ENCODE measurements at places on chromosomes 11 and 22. TPM values are rescaled to one million over a fixed set of nuclear protein-coding genes. Genes with fewer than 3 reads are reported as not detected.

DNA sequence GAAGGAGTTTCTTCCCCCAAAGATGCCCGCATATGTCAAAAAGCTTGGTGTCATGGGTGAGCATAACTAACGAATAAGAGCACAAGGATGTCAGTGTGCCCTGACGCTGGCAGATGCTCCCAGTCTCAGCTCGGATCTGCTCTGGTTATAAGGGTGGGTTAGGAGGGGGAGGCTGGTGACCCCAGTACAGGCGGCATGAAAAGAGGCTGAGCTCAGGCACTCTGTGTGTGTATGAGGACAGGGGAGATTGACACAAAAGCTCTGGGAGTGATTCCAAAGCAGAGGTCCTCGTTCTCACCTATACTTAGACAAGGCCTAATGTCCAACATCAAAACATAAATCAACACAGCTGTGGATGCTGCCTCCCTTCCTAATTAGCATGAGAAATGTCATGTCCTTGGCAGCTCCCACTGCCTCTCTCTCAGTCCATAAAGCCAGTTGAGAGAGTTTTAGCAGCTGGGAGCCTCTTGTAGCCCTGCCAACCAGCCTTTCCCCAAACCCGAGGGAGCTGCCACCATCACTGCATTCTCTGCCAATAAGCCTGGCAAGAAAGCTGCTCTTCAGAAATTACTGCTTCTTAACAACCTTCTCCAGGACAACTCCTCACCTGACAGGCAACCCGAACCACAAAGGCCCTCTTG, 59.8 kb downstream of the SC5D start:
- H3K27ac ChIP-seq = no peak overlapping the region
- H3K27me3 ChIP-seq = no peaks in the 10 kb centered on the region

GRCh38 chr22:43500792-43501785, 89.3 kb downstream of the MPPED1 start:
- no peaks in the 10 kb centered on the region for H3K4me1 ChIP-seq
- DNase-seq = no peak
- no peak overlapping the region for H3K27ac ChIP-seq
- H3K27me3 ChIP-seq = no peaks in the 10 kb centered on the region

DNA sequence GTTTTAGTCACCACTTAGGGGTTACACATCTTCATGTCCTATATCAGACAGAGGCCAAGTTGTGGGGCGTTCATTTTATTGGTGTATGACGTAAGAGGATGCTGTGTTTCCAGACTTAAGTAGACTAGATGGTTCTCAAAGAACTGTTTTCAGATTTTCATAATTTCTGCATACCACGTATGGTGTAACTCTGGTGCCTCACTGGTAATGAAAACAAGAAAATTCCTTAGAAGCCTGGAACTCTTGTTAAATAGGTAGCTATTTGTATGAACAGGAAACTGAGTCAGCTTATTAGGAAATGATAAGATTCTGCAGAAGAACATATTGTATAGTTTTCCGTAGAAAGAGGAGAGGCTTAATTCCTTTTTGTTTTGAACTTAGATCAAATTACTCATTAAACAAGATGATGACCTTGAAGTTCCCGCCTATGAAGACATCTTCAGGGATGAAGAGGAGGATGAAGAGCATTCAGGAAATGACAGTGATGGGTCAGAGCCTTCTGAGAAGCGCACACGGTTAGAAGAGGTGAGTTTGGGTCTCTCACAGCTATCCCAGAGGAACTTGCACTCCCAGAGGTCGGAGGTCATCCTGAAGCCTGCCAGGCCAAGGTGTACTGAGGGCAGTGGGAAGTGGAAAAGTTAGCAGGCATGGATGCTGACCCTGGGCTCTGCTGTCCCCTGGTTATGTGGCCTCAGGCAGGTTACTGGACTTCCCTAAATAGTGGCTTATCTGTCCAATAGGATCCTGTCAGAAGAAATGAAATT, 3.9 kb downstream of the CDC45 start:
- no peak overlapping the region for H3K27ac ChIP-seq
- no peaks in the 10 kb centered on the region for H3K36me3 ChIP-seq
- H3K4me1 ChIP-seq = peaks cover 13% of the 10 kb centered on the region
- DNase-seq = no peak
- H3K27me3 ChIP-seq = no peaks in the 10 kb centered on the region

DNA sequence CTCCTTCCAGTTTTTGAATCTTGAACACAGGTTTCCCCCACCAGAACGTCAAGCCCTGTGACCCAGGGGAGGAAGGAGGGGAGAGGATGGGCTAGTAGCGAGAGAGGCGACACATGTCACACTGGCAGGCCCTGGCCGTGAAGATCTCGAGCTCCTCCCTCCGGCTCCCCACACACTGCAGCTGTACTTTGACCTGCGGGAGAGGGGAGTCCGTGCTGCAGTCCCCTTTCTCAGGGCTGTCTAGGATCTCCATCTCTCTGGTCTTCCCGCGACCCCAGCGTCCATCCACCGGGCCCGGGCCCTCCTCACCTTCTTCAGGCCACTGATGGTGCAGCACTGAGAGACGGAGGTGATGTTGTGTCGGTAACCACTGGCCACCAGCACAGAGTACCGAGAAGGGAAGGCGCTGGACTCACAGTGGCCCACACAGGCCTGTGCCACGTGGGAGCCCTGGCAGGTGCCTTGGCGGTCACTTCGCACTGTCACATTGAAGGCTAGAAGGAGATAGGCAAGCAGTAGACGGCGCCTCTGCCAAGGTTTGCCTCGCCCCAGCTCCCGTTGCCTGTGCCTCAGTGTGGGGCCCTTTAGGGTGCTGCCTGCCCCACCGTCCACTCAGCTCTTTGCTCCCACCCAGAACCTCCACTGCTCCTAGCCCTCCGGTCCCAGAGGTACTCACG, 873 bp downstream of the GPHA2 start:
- H3K4me1 ChIP-seq = no peaks in the 10 kb centered on the region
- H3K27ac ChIP-seq = no peak overlapping the region
- DNase-seq = no peak
- no peaks in the 10 kb centered on the region for H3K27me3 ChIP-seq
- H3K36me3 ChIP-seq = peaks cover 15% of the 10 kb centered on the region
- no peak overlapping the region for H3K4me3 ChIP-seq

DNA sequence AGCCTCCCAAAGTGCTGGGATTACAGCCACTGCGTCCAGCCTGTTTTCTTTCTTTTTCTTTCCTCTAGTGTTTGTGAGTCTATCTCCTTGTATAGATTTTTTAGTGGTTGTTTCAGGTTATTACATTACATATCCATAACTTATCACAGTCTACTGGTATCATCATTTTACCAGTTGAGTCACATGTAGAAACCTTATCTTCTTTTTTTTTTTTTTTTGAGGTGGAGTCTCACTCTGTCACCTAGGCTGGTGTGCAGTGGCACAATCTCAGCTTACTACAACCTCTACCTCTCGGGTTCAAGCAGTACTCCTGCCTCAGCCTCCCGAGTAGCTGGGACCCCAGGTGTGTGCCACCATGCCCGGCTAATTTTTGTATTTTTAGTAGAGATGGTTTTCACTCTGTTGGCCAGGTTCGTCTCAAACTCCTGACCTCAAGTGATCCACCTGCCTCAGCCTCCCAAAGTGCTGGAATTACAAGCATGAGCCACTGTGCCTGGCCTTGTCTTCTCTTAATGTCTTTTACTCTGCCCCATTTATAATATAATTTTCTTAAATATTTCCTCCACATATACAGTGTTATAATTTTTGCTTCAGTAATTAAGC, 11.0 kb downstream of the CDC45 start:
- no peak for DNase-seq
- no peaks in the 10 kb centered on the region for H3K36me3 ChIP-seq
- no peak overlapping the region for H3K27ac ChIP-seq
- H3K4me1 ChIP-seq = no peaks in the 10 kb centered on the region
- H3K4me3 ChIP-seq = no peak overlapping the region

DNA sequence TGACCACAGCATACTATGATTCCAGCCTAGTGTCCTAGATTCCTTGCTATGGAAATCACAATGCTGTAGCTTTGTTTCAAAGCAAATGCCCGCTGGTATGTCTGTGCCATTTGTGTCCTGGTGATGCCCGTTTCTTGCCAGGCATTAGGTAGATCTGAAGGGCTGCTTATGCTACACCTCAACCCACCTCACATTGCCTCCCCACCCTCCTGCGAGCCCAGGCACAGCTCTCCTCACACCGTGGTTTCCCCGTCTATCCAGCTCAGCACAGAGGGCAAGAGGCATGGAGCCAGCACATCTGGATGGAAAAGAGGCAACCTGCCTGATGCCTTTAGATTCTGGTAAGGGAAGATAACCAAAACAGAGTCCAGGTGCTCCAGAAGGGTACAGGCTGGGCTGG, 307.4 kb upstream of the B3GAT1 start:
- no peak for DNase-seq
- H3K36me3 ChIP-seq = no peaks in the 10 kb centered on the region
- H3K4me3 ChIP-seq = no peak overlapping the region
- H3K4me1 ChIP-seq = no peaks in the 10 kb centered on the region
- H3K27ac ChIP-seq = no peak overlapping the region
- peaks cover 8% of the 10 kb centered on the region for H3K27me3 ChIP-seq

GRCh38 chr22:50456466-50457234, 18.2 kb downstream of the SBF1 start:
- H3K27ac ChIP-seq = no peak overlapping the region
- no peaks in the 10 kb centered on the region for H3K36me3 ChIP-seq
- no peak for DNase-seq
- H3K4me1 ChIP-seq = no peaks in the 10 kb centered on the region

- no peaks in the 10 kb centered on the region for H3K4me1 ChIP-seq
- H3K36me3 ChIP-seq = no peaks in the 10 kb centered on the region
- H3K4me3 ChIP-seq = no peak overlapping the region
- H3K27ac ChIP-seq = no peak overlapping the region
- no peak for DNase-seq
- peaks cover 17% of the 10 kb centered on the region for H3K27me3 ChIP-seq
Measured at GRCh38 chr11:131682373-131683015, 312.1 kb downstream of the NTM start.

DNA sequence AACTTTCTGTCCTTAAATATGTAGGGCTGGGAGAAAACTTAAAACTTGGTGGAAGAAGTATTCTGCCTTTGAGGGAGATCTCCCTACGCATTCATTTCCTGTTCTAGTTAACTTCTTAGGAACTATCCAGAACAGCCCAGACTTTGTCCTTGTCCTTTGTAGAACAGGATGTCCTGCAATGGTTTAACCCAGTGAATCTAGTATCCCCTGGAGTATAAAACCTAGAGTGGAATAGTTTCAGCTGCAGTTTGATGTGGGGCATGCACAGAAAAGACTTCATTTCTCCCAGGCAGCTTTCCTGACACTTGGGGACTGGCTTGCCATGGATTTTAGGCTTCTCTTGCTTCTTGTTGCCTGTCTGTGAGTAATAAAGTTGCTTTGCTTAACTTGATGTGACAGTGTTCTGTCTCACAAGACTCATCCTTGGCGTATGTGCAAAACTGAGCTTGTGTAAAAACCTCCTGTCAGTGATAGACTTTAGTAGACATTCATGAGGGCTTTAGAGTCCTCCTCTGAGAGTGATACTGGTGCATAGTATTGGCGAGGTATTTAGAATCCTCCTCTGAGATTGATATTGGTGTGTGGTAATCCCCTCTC, 28.2 kb downstream of the ARHGAP42 start:
- no peak overlapping the region for H3K4me3 ChIP-seq
- DNase-seq = no peak
- H3K27ac ChIP-seq = no peak overlapping the region
- H3K4me1 ChIP-seq = peaks cover 9% of the 10 kb centered on the region
- H3K27me3 ChIP-seq = no peaks in the 10 kb centered on the region
- H3K36me3 ChIP-seq = no peaks in the 10 kb centered on the region

- no peaks in the 10 kb centered on the region for H3K4me1 ChIP-seq
- DNase-seq = no peak
- H3K4me3 ChIP-seq = no peak overlapping the region
- H3K27me3 ChIP-seq = peaks cover 7% of the 10 kb centered on the region
- no peaks in the 10 kb centered on the region for H3K36me3 ChIP-seq
Measured at GRCh38 chr22:44340271-44341239, 27.8 kb upstream of the SHISAL1 start.

GRCh38 chr22:46937185-46937584, 174.7 kb downstream of the TBC1D22A start:
- no peak overlapping the region for H3K27ac ChIP-seq
- H3K4me3 ChIP-seq = no peak overlapping the region
- peaks cover 33% of the 10 kb centered on the region for H3K4me1 ChIP-seq
- DNase-seq = no peak

- H3K27ac ChIP-seq = peak overlapping the region; percentile 75
- H3K4me1 ChIP-seq = peaks cover 61% of the 10 kb centered on the region
- peak overlapping the region; percentile 44 for H3K4me3 ChIP-seq
- DNase-seq = peak; percentile 58
Measured at GRCh38 chr11:73003088-73003487, 139.0 kb downstream of the FCHSD2 start.

GRCh38 chr22:28741200-28741784, 328 bp downstream of the CHEK2 start:
- H3K27ac ChIP-seq = peak overlapping the region; percentile 98
- peak overlapping the region; percentile 99 for H3K4me3 ChIP-seq
- peaks cover 44% of the 10 kb centered on the region for H3K4me1 ChIP-seq

DNA sequence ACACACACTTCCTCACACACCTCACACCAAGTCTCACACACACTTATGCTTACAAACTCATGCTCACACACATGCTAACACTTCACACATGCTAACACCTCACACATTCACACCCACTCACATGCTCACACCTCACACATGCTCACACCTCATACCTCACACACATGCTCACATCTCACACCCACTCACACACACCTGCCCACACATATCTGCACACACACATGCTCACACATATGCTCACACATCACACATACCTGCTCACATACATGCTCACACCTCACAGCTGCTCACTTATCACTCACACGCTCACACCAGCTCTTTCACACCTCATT, 4.5 kb upstream of the MYBPC3 start:
- H3K4me3 ChIP-seq = no peak overlapping the region
- H3K36me3 ChIP-seq = peaks cover 6% of the 10 kb centered on the region
- H3K27me3 ChIP-seq = no peaks in the 10 kb centered on the region
- DNase-seq = no peak
- peaks cover 19% of the 10 kb centered on the region for H3K4me1 ChIP-seq
- no peak overlapping the region for H3K27ac ChIP-seq

TESMIN gene
- polyA plus RNA-seq = 0.61 TPM

B4GALNT4 gene
- not detected for polyA plus RNA-seq

APOA4 gene
- not detected for polyA plus RNA-seq

EFEMP2 gene
- polyA plus RNA-seq = not detected

DUSP8 gene
- polyA plus RNA-seq = 0.09 TPM

MAPK8IP2 gene
- polyA plus RNA-seq = not detected

HOATZ gene
- polyA plus RNA-seq = not detected

SYCE3 gene
- not detected for polyA plus RNA-seq
